ENCODE measurements at places on chromosomes 4 and X.

DNA sequence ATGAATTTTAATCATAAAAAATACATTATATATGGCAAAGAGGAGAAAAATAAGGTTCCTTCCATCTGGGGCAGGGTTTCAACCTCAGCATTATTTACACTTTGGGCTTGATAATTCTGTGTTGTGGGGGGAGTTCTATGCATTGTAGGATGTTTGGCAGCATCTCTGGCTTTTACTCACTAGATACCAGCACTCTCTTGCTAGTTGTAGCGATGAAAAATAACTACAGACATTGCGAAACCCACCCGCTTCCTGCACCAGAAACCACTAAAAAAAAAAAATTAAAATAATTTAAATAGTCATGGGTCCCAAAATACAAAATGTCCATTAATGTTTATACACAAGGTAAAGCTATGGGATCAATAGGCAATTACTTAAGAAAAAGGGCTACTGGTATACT is 52.7 kb downstream of the PPP3CA start:
- no peak for DNase-seq

DNA sequence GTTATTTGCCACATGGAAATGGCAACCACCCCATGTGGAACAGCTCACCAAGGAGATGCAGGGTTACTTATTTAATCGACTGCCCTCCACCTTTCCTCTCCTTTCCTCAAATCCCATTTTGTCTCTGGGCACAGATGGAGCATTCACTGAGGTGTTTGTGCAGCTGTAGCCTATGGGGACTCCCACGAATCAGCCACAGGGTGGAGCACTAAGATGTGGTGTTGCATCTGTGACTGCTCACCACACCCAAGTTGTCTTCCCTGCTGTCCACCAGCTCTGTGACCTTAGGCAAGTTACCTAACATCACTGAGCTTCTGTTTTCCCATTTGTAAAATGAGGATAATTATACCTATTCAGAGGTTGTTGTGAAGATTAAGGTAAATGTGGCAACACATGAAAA is 252.4 kb upstream of the CPEB2 start:
- no peak for DNase-seq

- DNase-seq = no peak
Measured at GRCh38 chr4:85861064-85861765, 386.3 kb downstream of the ARHGAP24 start.

DNA sequence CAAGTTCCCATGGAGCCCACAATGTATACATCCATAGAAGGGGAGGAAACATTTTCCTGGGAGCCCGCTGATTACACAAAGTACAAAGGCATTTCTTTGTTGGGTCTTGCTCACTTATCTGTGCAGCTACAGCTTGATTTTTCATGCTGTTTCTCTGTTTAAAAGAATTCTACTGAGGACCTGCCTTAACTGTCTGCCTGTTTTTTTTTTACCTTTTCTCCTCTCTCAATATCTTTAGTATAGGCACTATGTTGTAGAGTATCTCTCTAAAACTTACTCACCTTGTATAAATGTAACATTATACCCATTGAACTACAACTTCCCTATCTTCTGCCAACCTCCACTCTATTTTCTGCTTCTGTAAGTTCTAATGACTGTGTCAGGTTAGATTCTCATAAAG is 494.6 kb upstream of the EPHA5 start:
- DNase-seq = no peak

GRCh38 chr4:101596781-101597552 is 193.6 kb upstream of the BANK1 start:
- no peak for DNase-seq

- DNase-seq = peak; percentile 45
Measured at GRCh38 chr4:13656569-13657405, 29.3 kb upstream of the BOD1L1 start.

GRCh38 chrX:24207826-24208225 is 58.3 kb downstream of the ZFX start:
- DNase-seq = no peak

- no peak for DNase-seq
Measured at GRCh38 chrX:11273544-11273943, 19.7 kb upstream of the AMELX start.

- DNase-seq = peak; percentile 83
Measured at GRCh38 chr4:170138580-170139194, 48.9 kb upstream of the AADAT start.

DNA sequence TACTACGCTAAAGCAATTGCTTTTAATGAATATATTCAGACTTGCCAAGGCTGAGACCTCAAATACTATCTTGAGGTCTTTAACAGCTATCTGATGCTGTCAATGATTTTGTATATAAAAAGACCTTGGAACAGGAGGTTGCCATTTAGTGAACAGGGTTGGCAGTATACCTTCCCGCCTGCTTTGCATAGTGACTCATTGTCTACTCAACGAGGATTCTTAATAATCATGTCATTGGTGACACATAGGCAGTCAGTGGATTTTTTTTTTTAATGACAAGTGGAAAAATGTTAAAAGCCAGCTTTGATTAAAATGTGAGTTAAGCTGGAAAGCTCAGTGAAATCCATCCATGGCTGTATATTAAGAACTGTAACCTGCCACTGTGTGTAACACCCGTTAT is 164.0 kb downstream of the ASMT start:
- DNase-seq = no peak

- no peak for DNase-seq
Measured at GRCh38 chr4:177562859-177563258, 120.6 kb upstream of the AGA start.

DNA sequence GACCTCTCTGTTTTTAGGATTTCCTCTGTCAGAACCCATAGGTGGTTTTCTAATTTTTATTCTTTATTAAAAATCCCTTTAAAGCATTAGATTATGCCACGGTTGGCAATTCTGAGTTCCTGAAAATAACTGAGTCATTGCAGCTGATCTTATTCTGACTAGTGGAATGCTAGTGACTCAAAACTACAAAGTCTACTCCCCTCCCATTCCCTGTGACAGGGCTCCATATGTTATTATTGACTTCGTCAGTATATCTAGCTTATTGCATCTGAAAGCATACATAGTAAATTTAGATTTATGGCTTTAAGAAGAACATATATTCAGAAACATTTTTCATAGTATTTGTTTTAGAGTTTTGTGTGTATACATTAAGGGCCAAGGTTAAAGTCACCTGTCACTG is 38.5 kb downstream of the HERC3 start:
- no peak for DNase-seq

GRCh38 chrX:30990361-30990760 is 81.5 kb downstream of the FTHL17 start:
- no peak for DNase-seq
